Right lobe of liver (tissue), 6 donors: ENCODE measurements at places on chromosomes 1 and 21.
A peak's percentile ranks its signal among the peaks of the same experiment; 100 is the strongest.

- no peak for DNase-seq
- H3K36me3 ChIP-seq: no peaks in the 10 kb centered on the region
- H3K27ac ChIP-seq: no peak overlapping the region
- no peaks in the 10 kb centered on the region for H3K4me1 ChIP-seq
- H3K4me3 ChIP-seq: no peak overlapping the region
Observed at GRCh38 chr1:185368313-185368855, 51.3 kb upstream of the IVNS1ABP start.

DNA sequence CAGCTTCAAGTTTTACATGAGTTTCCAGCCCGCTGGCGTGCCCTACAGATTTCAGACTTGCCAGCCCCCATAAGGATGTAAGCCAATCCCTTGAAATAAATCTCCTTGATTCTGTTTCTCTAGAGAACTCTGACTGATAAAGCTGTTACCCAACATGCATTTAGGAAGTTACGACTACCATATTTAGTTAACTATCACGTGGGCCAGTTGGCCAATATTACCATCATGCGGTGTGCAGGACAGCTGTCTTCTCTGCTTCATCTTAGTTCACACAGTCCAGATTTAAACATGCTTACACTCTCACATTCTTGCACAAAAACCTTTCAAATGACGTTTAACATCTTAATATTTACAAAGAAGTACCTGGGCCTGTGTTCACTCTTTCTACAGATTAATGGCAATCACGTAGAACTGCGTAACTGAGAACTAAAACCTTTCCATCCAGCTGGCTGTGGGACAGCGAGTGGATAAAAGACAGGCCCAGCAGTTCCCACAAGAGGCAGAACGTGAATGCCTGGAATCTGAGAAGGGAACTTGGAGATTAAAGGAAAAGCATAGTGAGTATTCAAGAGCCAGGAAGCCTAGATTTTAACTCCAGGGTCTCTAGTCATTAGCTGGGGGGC lies 20.8 kb downstream of the FAM177B start:
- no peaks in the 10 kb centered on the region for H3K4me1 ChIP-seq
- DNase-seq: no peak
- H3K27ac ChIP-seq: no peak overlapping the region
- H3K36me3 ChIP-seq: no peaks in the 10 kb centered on the region
- H3K4me3 ChIP-seq: no peak overlapping the region
- no peaks in the 10 kb centered on the region for H3K27me3 ChIP-seq

GRCh38 chr1:236691348-236691747 lies 5.0 kb downstream of the ACTN2 start:
- no peaks in the 10 kb centered on the region for H3K36me3 ChIP-seq
- H3K27me3 ChIP-seq: peaks cover 5% of the 10 kb centered on the region
- no peaks in the 10 kb centered on the region for H3K4me1 ChIP-seq
- no peak for DNase-seq

DNA sequence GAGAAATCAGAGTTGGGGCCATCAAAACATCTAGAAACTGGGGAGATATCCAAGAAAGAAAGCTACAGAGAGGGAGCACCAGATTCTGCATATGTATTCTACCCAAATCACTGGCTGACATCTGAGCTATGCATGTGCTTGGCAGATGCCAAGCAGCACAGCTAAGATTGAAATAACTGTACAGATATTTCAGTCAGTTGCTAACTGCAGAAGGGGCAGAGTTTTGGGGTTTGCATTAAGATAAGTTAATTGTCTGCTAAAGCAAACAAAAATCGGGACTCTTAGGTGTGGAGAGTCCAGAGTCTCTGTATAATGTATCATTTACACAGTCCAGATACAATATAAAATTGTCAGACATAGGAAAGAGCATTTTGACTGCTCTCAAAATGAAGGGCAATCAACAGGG lies 437.1 kb downstream of the PTBP2 start:
- peaks cover 5% of the 10 kb centered on the region for H3K4me1 ChIP-seq
- H3K27me3 ChIP-seq: no peaks in the 10 kb centered on the region
- no peak overlapping the region for H3K27ac ChIP-seq
- H3K36me3 ChIP-seq: no peaks in the 10 kb centered on the region

- H3K27me3 ChIP-seq: no peaks in the 10 kb centered on the region
- H3K4me1 ChIP-seq: no peaks in the 10 kb centered on the region
Observed at GRCh38 chr21:37862536-37862935, 53.7 kb downstream of the KCNJ6 start.

DNA sequence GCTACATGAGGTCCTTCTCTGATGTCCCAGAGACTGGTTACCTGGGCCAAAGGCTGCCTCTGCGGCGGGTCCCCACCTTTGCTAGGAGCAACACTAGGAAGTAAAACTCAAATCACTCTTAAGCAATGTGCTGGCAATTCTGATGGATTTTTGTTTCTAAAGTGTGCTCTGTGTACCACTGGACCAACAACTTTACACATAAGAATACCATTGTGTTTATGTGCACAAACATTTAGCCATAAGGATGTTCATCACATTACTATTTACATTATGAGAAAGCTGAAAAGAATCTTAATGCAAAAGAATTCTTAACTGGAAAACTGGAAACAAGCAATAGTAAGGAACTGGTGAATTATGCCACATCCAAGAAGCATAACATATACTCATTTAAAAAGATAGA lies 38.6 kb downstream of the SSBP3 start:
- no peak for DNase-seq
- no peaks in the 10 kb centered on the region for H3K27me3 ChIP-seq
- no peak overlapping the region for H3K4me3 ChIP-seq
- H3K27ac ChIP-seq: no peak overlapping the region
- no peaks in the 10 kb centered on the region for H3K36me3 ChIP-seq
- peaks cover 28% of the 10 kb centered on the region for H3K4me1 ChIP-seq

DNA sequence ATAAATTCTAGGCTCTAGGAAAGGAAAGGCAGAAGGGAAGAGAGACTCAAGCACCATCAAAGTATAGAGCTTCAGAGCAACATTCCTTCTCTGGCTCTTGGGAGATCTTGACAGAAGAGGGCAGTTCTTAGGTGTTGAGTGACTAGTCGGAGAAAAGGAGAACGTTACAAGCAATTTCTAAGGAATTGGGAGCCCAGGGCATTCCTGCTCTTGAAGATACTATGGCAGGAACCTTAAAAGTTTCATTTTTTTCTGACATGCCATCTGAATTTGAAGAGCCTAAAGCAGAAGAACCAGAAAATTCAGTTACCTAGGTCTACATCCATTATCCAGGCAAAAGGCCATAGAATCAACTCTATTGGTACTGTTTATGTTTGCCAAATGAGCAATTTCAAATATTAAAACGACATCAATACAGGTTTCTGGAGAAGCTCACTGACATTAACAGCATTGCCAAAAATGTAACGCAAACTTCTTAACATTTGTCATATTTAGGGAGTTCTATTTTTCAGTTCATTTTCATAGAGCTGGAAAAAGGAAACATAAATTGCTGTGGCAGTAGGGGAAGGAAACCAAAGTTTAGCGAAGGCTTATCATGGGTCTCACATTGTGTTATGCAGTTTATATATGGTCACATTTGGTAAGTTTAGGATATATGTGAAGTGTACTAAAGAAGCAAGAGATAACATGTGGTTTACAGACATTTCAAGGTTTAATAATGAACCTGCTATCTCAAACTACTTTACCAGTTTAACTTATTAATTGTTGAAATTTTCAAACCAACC lies 210.1 kb upstream of the NRIP1 start:
- no peak for DNase-seq
- no peak overlapping the region for H3K4me3 ChIP-seq
- no peaks in the 10 kb centered on the region for H3K36me3 ChIP-seq
- no peaks in the 10 kb centered on the region for H3K4me1 ChIP-seq
- no peaks in the 10 kb centered on the region for H3K27me3 ChIP-seq
- H3K27ac ChIP-seq: no peak overlapping the region

- peak overlapping the region; percentile 87 for H3K27ac ChIP-seq
- no peaks in the 10 kb centered on the region for H3K4me1 ChIP-seq
- H3K36me3 ChIP-seq: no peaks in the 10 kb centered on the region
Observed at GRCh38 chr1:202805886-202806844, 2.1 kb downstream of the KDM5B start.

DNA sequence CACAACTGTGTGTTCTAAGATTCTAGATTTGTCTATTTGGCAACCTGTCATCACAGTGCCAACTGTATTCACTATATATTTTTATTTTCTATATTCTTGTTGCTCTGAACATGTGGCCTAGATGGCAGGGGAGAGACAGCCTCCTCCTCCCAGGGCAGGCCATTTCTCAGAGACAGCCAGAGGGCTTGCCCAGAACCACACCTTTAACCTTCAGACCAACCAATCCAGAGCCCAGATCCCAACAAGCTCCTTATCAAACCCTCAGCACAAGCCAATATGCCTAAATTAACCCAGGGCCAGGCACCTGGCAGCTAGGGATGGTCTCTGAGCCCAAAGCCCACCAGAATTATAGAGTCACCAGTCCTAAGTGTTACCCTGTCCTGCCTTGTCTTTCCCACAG lies 19.3 kb downstream of the TRIM11 start:
- no peak for DNase-seq
- H3K4me1 ChIP-seq: no peaks in the 10 kb centered on the region
- H3K36me3 ChIP-seq: no peaks in the 10 kb centered on the region
- H3K4me3 ChIP-seq: no peak overlapping the region

DNA sequence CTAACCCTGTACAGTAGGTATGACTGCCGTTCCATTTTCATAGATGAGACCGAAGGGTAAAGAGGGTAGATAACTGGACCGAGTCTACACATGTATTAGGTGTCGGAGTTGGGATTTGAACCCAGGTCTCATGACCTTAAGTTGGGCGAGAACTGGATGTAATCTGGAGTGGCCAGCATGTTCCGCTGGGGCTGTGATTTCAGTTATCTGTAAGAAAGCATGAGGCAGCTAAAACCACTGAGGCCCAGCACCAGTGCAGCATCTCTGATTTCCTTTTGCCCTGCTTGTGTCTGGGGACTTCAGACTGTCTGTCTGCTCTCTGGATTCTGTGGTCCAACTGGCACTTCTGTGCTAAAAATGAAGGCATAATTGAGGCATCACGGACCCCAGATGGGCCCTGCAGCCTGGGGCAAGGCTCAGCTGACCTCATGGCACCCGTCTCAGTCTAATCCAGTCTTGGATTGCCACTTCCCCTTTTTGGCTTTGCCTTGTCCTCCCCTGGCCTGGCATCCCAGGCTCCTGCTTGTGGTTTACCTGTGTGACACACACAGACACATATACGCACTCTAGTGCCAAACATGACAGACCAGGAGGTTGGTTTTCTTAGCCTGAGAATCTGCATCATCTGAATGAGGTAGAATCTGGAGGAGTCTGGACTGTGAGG lies 180.2 kb downstream of the KIF26B start:
- H3K27me3 ChIP-seq: no peaks in the 10 kb centered on the region
- H3K4me3 ChIP-seq: no peak overlapping the region
- H3K27ac ChIP-seq: no peak overlapping the region
- no peak for DNase-seq
- H3K4me1 ChIP-seq: no peaks in the 10 kb centered on the region

DNA sequence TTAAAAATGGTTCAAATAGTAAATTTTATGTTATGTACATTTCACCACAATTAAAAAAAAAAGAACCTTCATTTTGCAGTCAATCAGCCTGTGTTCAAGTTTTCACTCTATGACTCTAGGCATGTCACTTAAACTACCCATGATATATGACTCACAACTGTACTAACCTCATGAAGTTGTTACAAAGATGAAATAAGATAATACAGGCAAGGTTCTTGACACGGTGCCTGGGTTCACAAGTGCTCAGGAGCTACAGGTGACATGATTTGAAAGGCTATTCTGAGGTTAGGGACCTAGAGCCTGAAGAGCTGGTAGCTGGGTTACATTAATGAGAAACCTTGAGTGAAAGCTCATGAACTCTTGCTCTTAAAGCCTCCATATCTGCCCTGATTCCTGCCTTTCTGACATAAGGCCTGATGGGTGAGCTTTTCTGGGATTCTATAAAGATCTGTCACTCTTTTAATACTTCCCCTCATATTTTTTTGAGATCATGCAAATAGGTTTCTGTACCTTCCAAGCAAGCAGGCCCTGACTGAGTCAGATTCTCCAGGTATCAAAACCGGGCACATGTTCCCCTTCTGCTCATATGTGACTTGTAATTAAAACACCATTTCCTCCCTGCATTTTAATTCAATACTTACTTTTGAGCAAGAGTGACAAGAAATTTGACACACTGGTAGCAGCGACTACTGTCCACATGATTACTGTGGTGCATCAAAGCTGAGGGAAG lies 34.0 kb downstream of the PCSK9 start:
- no peak for DNase-seq
- H3K4me3 ChIP-seq: no peak overlapping the region
- H3K4me1 ChIP-seq: peaks cover 4% of the 10 kb centered on the region
- H3K27me3 ChIP-seq: no peaks in the 10 kb centered on the region
- peaks cover 28% of the 10 kb centered on the region for H3K36me3 ChIP-seq

DNA sequence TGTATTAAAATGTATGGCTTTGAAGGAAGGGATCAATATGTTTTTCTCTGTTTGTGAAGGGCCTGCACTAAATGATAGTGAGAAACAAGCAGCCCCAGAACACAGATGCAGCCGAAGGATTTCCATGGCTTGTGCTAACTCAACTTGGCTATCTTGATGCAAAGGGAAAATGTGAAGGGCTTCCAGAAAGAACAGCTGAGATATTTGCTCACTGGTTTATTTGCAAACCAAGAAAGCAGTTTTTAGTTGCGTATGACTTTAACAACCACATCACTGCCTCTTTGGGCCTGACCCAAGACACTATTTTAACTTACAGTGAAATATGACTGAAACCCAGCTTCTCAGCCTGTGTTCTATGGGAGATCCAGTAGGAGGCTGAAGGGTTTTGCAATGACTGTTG lies 369.9 kb downstream of the SETD4 start:
- no peaks in the 10 kb centered on the region for H3K4me1 ChIP-seq
- no peak overlapping the region for H3K4me3 ChIP-seq
- H3K36me3 ChIP-seq: no peaks in the 10 kb centered on the region
- no peak for DNase-seq
- H3K27ac ChIP-seq: no peak overlapping the region

DNA sequence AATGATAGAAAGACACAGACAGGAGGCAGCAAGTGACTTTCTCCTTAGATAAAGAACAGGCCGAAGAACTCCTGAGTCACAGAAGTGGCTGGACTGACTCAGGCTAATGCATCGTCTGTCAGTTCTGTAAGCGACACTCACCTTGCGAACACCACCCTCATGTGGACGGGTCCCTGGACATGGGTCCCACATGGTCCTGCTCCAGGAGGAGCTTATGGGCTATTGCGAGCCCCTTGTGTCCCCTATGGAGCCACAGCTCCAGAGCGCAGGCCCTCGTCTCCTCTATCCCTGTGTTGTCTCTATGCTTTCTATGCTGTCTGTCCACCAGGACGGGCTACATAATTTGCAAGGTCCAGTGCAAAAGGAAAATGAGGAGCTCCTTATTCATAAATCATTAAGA lies 85.8 kb downstream of the TRABD2B start:
- no peak overlapping the region for H3K27ac ChIP-seq
- DNase-seq: no peak
- H3K36me3 ChIP-seq: no peaks in the 10 kb centered on the region
- no peaks in the 10 kb centered on the region for H3K27me3 ChIP-seq
- H3K4me1 ChIP-seq: peaks cover 23% of the 10 kb centered on the region
- H3K4me3 ChIP-seq: no peak overlapping the region

GRCh38 chr1:18836654-18837053 lies 22.8 kb downstream of the TAS1R2 start:
- H3K4me3 ChIP-seq: no peak overlapping the region
- DNase-seq: no peak
- no peak overlapping the region for H3K27ac ChIP-seq
- no peaks in the 10 kb centered on the region for H3K4me1 ChIP-seq
- H3K27me3 ChIP-seq: no peaks in the 10 kb centered on the region
- H3K36me3 ChIP-seq: no peaks in the 10 kb centered on the region
